ELF-1 (cell line): ENCODE measurements at places on chromosomes 4 and X.

DNA sequence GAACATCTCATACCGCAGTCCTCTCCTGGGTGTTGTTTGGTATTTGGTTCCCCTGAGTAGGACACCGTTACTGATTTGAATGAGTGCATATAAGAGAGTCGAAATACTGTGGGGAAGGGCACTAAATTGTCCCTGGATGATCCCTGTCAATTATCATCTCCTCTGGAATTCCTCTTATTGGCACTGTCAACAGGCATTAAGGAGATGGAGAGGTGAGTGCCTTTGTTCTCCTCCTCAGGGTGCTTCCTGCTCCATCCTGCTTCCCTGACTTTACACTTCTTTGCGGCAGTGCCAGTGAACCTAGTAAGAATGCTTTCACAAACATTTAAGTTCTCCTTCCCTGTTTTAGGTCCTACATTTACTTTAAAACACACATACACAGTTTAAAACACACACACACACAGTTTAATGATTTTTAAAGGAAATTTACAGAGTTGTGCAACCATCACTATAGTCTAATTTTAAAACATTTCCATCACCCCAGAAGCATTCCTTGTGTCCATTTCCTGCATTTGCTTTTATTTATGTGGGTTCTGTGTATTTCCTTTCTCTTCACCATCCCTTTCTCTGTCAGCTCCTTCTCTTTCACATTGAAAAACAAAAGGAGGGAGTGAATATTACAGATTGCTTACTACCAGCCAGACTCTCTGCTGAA is 20.9 kb upstream of the ZRSR2 start:
- DNase-seq: peak; percentile 63

GRCh38 chrX:15358533-15358932 is 23.2 kb upstream of the PIGA start:
- DNase-seq: no peak

DNA sequence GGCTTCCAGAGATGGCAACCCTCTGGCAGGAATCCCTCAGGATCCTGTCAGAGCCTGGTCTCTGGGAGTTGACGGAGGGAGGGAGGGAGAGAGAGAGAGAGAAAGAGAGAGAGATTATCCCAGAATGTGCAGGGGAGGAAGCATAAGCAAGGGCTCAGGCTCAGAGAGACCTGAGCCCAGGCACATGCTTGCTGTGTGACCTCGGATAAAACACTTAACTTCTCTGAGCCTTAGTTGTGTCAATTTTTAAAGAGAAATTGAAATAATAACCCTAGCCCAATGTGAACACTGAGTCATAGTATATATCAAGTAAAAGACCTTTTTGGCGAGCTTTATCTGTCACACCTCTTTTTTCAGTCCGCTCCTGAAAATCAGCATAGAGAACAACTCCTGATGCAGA is 473 bp upstream of the USP51 start:
- DNase-seq: no peak

GRCh38 chr4:161320377-161320776 is 843.4 kb downstream of the FSTL5 start:
- DNase-seq: peak; percentile 18

DNA sequence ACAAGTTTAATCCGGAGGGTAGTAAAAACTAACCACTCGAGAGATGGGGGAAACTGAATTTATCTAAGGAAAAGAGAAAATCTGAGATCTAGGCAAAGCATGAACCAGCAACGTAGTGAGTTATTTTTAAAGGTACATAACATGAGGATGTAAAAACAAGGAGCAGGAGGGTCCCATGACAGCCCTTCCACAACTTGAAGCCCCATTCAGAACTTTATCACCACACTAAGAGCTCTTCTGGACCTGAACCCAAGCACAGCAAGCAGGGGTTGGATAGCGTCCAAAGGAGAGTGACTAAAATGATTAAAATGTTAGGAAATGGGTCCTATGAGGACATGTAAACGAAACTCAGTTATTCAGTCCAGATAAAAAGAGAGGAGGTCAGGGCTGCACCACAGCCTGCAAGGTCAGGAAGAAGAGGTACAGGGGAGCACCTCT is 16.2 kb downstream of the SH3RF1 start:
- DNase-seq: no peak

GRCh38 chrX:68696267-68696990 is 49.0 kb downstream of the STARD8 start:
- DNase-seq: no peak

DNA sequence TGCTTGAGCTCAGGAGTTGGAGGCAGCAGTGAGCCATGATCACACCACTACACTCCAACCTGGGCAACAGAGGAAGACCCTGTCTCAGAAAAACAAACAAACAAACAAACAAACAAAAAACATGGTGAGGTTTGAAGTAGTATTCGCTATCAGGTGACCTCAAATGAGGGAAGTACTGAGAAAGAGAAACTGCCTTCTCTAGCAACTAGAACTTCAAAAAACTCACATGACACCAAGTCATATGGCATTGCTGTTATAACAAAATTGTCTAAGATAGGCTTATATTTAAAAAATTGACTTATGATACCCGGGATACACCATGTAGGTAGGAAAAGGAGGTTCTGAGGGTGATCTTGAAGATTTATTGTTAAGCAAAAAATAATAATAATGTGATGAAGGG is 10.3 kb downstream of the MPP1 start:
- DNase-seq: no peak

- peak; percentile 5 for DNase-seq
Measured at GRCh38 chr4:69323284-69323683, 43.0 kb downstream of the UGT2B28 start.

- DNase-seq: no peak
Measured at GRCh38 chr4:184647266-184648053, 1.8 kb downstream of the CASP3 start.

DNA sequence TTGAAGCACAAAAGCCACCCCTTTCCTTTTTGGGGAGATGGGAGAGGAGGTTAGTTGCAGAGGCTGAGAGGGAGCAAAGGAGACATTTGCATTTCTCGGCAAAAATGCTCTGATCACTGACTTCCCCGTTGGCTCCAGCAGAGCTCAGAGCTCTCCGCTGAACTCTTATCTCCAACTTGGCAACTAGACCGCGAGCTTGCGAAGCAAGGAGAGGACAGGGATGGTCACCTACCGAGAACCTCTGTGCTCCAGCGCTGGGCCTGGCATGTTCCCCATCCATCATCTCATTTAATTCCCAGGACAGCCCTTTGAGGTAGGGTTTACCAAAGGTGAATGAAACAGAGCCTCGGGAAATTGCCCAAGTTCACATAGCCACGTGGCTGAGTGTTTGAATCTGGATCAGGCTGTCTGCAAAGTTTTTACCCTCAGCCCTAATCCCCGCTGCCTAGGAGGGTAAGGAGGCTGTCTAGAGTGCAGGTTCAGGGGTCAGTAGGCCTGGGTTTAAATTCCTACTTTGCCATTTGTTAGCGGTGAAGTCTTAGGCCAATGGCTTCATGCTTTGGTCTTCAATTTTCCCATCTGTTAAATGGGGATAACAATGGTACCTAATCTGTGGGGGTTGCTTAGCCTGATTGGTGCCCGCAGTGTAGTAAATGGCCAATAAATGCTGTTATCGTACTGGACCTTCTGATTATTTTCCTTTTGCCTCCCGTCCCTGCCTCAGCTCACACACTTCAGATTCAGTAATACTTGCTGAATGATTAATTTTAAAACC is 3.8 kb upstream of the CITED1 start:
- DNase-seq: peak; percentile 65

- DNase-seq: no peak
Measured at GRCh38 chrX:129480889-129481288, 42.4 kb downstream of the SMARCA1 start.

GRCh38 chr4:26455571-26455970 is 34.7 kb downstream of the CCKAR start:
- no peak for DNase-seq

GRCh38 chrX:39690541-39691415 is 407.0 kb downstream of the BCOR start:
- no peak for DNase-seq

GRCh38 chr4:39357002-39357401 is 9.2 kb downstream of the RFC1 start:
- no peak for DNase-seq

GRCh38 chr4:58761563-58761962 is 1651.4 kb upstream of the IGFBP7 start:
- DNase-seq: no peak

DNA sequence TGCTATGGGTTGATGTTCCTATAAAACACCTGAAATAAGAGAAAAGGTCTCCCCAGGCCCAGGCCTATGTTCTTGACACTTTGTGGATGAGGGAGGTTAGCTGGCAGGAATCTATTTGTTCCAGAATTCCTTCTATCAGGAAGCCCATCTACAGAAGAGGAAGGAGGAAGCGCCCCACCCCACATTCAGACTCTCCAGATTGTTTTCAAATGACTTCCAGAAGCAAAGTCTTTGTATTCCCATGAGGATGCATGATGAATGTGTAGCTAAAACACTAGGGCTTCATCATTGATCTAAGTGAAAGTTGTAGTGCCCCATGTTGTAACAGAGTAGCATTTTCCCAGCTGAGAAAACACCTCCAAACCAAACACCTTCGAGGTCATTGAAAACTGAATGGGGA is 16.4 kb downstream of the OTC start:
- no peak for DNase-seq

- no peak for DNase-seq
Measured at GRCh38 chrX:77299549-77299948, 147.6 kb upstream of the FGF16 start.

GRCh38 chr4:119525005-119525749 is 103.4 kb downstream of the PDE5A start:
- DNase-seq: no peak

- no peak for DNase-seq
Measured at GRCh38 chr4:157564771-157565170, 344.2 kb downstream of the GRIA2 start.

- peak; percentile 42 for DNase-seq
Measured at GRCh38 chr4:51885363-51885762, 42.4 kb downstream of the DCUN1D4 start.

- no peak for DNase-seq
Measured at GRCh38 chr4:183814461-183814860, 90.6 kb upstream of the STOX2 start.

GRCh38 chr4:1504595-1505500 is 98.6 kb upstream of the NKX1-1 start:
- no peak for DNase-seq

DNA sequence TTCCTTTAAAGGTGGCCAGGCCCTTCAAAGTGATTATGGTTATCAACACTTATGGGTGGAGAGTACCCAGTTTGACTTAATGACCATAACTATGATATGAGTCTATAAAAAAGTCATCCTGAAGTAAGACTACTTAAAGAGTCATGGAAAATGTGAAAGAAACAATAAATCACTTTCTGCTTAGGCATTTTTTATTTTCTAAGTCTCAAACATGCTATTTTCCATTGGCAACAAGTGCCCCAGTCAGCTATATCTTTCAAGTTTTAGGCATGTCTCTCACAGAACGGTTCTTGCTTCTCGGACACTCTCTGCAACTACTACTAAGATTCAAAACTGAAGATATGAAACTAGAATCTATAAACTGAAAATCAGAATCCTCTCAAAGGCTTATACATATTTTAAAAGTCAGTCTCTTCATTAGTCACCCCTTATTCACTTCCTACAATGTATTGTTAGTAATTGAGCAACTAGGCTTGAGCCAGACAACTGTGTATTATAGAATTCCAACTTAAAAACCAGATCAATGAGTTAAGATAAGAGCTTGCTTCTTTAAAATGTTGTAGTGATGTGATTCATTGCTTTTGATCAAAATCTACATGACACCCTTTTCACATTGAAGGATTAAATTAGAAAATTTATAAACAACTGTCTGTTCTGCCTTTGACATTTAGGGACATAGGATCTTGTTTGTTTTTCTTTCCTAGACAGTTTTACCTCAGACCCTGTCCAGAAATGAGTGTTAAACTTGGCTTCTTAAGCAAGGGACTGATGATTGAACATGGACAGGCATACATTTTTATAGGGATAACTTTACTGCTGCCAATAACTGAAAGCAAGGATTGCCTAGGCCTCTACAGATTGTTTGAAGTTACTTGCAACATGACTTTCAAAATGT is 2.9 kb downstream of the ANTXR2 start:
- no peak for DNase-seq

DNA sequence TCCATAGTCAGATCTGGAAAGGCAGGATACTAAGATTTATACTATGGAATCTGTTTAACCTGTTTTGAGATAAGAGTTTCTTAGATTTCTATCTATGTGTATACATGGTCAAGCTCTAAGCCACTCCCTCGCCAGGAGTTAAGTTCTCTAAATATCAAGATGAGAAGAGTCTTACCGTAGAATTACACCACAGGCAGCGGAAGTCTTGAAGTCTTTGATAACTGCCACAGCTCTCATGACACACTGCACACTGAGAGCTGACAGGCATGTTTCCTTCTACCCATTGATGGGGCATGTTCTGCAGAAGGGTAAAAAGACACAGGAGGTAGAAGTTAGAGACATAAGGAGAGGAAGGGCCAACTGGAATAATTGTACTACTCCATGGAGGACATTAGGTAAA is 67.7 kb downstream of the DGKK start:
- DNase-seq: no peak

DNA sequence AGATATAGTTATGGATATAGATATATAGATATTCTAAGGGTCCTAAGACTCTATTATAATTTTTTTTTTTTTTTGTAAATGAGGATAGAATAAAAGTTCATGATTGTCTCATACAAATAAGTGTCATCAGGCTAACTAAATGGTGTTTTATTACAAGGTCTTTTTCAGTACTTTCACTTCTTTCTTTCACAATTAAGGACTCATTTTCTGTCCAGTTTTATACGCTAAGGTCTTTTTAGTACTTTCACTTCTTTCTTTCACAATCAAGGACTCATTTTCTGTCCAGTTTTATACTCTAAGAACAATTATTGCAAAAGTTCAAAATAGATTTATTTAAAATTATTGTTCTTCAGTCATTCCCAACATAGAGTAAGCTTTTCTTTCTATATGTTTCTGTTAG is 32.7 kb downstream of the RUFY3 start:
- DNase-seq: no peak

DNA sequence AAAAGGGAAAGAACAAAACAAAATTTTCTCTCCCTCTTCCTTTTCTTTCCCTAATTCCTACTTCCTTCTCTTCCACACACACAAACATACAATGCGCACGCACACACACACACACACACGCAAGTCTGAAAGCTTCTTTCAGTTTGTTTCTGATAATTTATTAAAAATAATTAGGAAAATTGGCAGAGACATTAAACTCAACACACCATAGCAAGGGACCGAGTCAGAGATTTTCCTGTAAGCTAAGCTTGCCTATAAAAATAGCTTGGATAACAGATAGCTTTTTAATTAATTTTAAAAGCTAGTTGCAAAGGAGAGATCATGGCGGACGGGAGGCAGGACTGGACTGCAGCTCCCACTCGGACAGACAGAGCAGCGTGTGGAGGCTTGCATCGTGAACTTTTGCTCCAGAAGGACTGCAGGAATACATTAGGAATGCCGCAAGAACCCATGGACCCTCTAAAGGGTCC is 92.6 kb upstream of the MAPK10 start:
- no peak for DNase-seq
